AG04450 (cell line): ENCODE measurements at places on chromosomes 3 and 15. TPM values are rescaled to one million over a fixed set of nuclear protein-coding genes. Genes with fewer than 3 reads are reported as not detected.

Gene MNS1
- 1.3 and 1.9 TPM in 2 replicates for polyA plus RNA-seq

Gene CHRFAM7A
- 0.09 TPM in 1 of 2 replicates, not detected in the other for polyA plus RNA-seq

Gene NGRN
- 77.6 and 81.8 TPM in 2 replicates for polyA plus RNA-seq

DNA sequence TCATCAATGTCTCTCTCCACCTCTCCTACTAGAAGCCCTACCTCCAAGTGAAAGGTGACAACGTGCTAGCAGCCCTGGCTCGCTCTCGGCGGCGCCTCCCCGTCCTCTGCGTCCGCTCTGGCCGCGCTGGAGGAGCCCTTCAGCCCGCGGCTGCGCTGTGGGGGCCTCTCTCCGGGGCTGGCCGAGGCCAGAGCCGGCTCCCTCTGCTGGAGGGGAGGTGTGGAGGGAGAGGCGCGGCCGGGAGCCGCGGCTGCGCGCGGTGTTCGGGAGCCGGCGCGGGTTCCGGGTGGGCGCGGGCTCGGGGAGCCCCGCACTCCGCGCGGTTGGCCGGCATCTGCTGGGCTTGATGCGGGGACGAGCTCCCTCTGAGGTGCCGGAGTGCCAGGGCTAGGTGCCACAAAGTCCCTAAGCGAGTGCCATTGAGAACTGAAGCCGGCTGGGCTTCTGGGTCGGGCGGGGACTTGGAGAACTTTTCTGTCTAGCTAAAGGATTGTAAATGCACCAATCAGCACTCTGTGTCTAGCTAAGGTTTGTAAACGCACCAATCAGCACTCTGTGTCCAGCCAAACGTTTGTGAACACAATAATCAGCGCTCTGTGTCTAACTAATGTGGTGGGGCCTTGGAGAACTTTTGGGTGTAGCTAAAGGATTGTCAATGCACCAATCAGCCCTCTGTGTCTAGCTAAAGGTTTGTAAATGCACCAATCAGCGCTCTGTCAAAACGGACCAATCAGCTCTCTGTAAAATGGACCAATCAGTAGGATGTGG lies 84.8 kb upstream of the ARRDC4 start:
- DNase-seq = no peak
